ENCODE measurements at places on chromosomes 4 and X. TPM values are rescaled to one million over a fixed set of nuclear protein-coding genes. Genes with fewer than 3 reads are reported as not detected.

DNA sequence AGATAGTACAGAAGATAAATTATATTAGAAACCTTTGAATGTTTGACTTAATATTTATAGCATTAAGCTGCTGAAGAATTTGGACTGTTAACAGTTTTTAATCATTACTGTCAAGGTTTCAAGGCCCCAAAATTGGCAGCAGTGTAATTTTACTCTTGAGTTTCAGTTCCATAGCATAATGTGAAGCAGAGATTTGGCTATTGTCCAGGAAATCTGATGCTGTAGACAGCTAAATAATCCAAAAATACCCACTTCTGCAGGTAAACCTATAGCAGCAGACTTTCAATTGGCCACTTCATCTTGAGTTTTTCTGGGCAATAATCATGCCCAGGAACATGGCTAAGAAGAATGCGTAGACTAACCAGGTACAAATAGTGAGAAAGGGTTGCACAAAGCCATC lies 85.0 kb downstream of the RCHY1 start:
- H3K36me3 ChIP-seq, result no peaks in the 10 kb centered on the region
- H3K4me3 ChIP-seq, result no peak overlapping the region
- peaks cover 3% of the 10 kb centered on the region for H3K4me1 ChIP-seq
- H3K27ac ChIP-seq, result no peak overlapping the region
- H3K27me3 ChIP-seq, result peaks cover 14% of the 10 kb centered on the region
- no peak for DNase-seq

GRCh38 chr4:74805601-74806000 lies 11.3 kb upstream of the BTC start:
- H3K4me3 ChIP-seq, result no peak overlapping the region
- H3K27me3 ChIP-seq, result peaks cover 4% of the 10 kb centered on the region
- H3K4me1 ChIP-seq, result no peaks in the 10 kb centered on the region
- DNase-seq, result no peak
- no peak overlapping the region for H3K27ac ChIP-seq

DNA sequence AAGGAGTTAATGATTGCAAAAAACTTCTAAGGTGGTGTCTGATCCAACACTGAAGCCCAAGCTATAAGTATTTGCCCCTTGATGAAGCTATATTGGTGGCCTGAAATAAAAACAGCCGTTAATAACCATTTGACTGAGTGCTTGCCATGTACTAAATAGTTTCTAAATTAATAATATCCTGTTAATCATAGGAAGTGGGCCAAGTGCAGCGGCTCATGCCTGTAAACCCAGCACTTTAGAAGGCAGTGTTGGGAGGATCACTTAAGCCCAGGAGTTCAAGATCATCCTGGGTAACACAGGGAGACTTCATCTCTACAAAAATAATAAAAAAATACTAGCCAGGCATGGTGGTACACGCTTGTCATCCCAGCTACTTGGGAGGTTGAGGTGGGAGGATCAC lies 8.3 kb downstream of the NDP start:
- no peak for DNase-seq
- H3K27ac ChIP-seq, result no peak overlapping the region
- no peak overlapping the region for H3K4me3 ChIP-seq
- H3K27me3 ChIP-seq, result no peaks in the 10 kb centered on the region

DNA sequence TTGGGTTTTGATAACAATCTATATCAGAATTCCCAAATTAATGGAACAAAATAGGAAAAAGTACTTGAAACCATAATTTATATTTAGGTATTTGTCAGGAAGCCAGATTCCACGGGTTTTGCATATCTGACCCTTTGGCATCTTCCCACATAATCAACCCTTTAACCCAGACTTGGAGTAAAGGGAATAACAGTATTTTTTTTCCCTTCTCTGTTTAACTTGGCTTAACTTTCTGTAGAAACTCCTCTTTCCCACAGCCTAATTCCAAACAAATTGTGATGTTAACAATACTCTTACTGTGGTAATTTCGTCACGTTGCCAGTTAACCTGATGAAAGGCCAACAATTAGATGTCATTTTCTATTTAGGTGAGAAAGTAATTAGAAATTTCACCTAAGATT lies 49.4 kb upstream of the GUCY1A1 start:
- H3K4me3 ChIP-seq, result no peak overlapping the region
- H3K4me1 ChIP-seq, result peaks cover 8% of the 10 kb centered on the region
- no peak for DNase-seq
- no peaks in the 10 kb centered on the region for H3K36me3 ChIP-seq
- no peaks in the 10 kb centered on the region for H3K27me3 ChIP-seq

- H3K27me3 ChIP-seq, result no peaks in the 10 kb centered on the region
- H3K36me3 ChIP-seq, result peaks cover 5% of the 10 kb centered on the region
- DNase-seq, result peak; percentile 1
- H3K4me1 ChIP-seq, result peaks cover 2% of the 10 kb centered on the region
- H3K4me3 ChIP-seq, result no peak overlapping the region
- H3K27ac ChIP-seq, result no peak overlapping the region
Measured at GRCh38 chr4:48634688-48635308, 144.7 kb downstream of the ZAR1 start.

DNA sequence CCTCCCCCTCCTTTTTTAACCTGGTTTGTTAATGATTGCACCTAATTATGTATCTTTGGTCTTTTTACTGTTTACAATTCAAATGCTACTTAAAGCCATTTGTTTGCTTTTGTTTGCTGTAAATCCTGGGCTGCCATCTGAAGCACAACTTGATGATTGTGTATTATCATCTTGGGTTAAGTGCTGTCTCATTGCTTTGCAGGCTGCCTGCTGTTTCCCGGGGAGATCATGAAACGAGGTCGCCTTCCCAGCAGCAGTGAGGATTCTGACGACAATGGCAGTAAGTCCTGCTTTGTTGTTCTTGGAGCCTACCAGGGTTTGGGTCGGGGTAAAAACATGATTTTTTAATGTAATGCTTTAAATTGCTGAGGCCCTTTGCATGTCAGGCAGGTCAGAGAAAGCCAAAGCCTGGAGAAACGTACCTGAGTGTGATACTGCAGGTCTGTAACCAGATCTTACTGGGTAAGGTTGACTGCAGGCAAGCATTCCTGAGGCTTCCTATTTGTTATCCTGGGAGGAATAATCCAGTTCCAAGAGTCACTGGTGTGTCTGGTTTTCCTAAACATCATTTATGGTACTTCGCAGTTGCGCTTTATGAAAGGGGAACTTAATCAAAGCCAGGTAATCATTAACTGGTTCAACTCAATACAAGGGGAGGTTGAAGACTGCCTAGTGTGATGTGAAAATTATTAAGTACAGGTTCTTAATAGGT lies 22.2 kb downstream of the JADE1 start:
- H3K36me3 ChIP-seq, result peaks cover 6% of the 10 kb centered on the region
- peaks cover 52% of the 10 kb centered on the region for H3K4me1 ChIP-seq
- H3K27ac ChIP-seq, result no peak overlapping the region

- H3K27ac ChIP-seq, result no peak overlapping the region
- H3K36me3 ChIP-seq, result peaks cover 4% of the 10 kb centered on the region
- no peak overlapping the region for H3K4me3 ChIP-seq
- no peak for DNase-seq
- no peaks in the 10 kb centered on the region for H3K27me3 ChIP-seq
Measured at GRCh38 chrX:110287605-110288004, 30.3 kb downstream of the AMMECR1 start.

DNA sequence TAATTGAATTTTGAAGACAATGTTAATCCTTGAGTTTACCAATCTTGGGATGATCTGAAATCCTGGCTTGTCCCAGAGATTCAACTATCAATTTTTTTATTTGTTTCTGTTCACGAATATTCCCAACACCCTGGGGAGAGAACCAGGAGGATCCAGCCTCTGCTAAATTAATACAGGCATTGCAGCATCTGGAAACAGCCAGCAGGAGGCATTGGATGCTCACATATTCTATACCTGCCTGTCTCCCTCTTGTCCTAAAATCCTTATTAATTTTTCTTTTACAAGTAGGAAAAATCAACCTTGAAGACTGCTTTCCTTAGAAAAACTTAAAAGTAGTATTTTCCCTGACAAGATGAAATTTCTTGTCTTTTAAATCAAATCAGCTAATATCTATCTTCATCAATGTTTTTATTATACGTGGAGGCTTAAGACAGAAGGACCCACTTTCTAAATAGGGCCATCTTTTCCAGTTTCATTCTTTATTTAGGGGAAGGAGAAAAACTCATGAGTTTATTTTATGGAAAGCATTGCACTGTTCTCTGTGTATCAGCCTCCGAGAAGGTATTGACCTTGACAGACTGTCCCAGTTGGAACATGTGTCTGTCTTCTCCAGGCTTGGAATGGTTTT lies 102.4 kb downstream of the CLNK start:
- no peak overlapping the region for H3K27ac ChIP-seq
- H3K27me3 ChIP-seq, result no peaks in the 10 kb centered on the region
- peak; percentile 9 for DNase-seq
- peaks cover 18% of the 10 kb centered on the region for H3K4me1 ChIP-seq

- no peak for DNase-seq
- H3K4me3 ChIP-seq, result no peak overlapping the region
- H3K27me3 ChIP-seq, result no peaks in the 10 kb centered on the region
- H3K36me3 ChIP-seq, result no peaks in the 10 kb centered on the region
- H3K4me1 ChIP-seq, result no peaks in the 10 kb centered on the region
Measured at GRCh38 chrX:108704839-108705238, 31.5 kb downstream of the IRS4 start.

- no peak overlapping the region for H3K27ac ChIP-seq
- H3K4me1 ChIP-seq, result no peaks in the 10 kb centered on the region
- DNase-seq, result no peak
- H3K36me3 ChIP-seq, result no peaks in the 10 kb centered on the region
Measured at GRCh38 chr4:120886191-120886590, 36.3 kb downstream of the PRDM5 start.

GRCh38 chrX:138986866-138987265 lies 275.3 kb upstream of the FGF13 start:
- no peak overlapping the region for H3K27ac ChIP-seq
- no peaks in the 10 kb centered on the region for H3K4me1 ChIP-seq
- DNase-seq, result no peak
- H3K27me3 ChIP-seq, result no peaks in the 10 kb centered on the region
- H3K4me3 ChIP-seq, result no peak overlapping the region
- no peaks in the 10 kb centered on the region for H3K36me3 ChIP-seq

- no peak overlapping the region for H3K4me3 ChIP-seq
- H3K4me1 ChIP-seq, result no peaks in the 10 kb centered on the region
- no peak overlapping the region for H3K27ac ChIP-seq
- DNase-seq, result no peak
- peaks cover 21% of the 10 kb centered on the region for H3K27me3 ChIP-seq
Measured at GRCh38 chr4:177404986-177405385, 37.3 kb downstream of the AGA start.

DNA sequence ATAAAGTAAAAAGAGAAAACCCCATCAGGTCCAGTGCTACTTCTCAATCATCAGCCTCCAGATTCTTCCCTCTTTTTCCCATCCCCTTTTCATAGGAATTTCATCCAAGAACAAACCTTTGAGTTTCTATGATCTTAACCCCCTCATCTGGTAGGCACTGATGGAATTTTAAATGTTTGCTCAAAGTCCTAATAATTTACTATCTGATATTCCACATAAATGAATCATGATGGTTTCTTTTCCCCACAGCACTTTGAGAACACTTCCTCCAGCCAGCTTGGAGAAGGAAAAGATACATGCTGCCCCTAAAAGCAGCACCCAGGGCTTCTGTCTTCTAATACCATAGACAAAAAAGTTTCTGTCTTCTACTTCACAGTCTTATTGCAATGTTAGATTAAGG lies 19.4 kb upstream of the KLHL8 start:
- H3K27ac ChIP-seq, result no peak overlapping the region
- peaks cover 20% of the 10 kb centered on the region for H3K36me3 ChIP-seq
- H3K4me1 ChIP-seq, result peaks cover 10% of the 10 kb centered on the region
- no peaks in the 10 kb centered on the region for H3K27me3 ChIP-seq
- H3K4me3 ChIP-seq, result no peak overlapping the region

DNA sequence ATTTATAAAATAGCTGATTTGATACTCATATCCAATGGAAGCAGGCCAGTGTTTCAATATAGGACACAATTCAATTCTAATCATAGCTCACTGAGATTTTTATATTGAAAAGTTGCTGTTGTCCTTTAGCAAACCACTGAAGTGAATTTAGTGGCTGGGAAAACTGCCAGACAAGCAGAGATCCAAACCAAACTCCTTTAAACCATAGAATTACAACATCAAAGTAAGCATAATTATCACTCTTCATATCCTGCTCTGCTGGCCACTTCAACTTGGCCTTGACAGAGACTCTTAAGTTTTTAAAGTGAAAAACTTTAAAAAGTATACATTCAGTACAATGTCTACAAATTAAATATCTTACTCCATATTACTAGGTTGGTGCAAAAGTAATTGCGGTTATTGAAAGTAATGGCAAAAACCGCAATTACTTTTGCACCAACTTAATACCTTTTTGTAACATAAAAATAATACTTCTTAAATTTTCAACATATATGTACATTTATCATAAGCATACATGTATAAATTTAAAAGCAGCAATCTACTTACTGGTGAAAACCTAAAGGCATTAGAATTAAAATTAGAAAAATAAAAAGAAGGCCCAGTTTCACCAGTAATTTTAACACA lies 433.0 kb downstream of the PCDH10 start:
- H3K4me3 ChIP-seq, result no peak overlapping the region
- no peaks in the 10 kb centered on the region for H3K4me1 ChIP-seq
- H3K36me3 ChIP-seq, result no peaks in the 10 kb centered on the region
- DNase-seq, result no peak

DNA sequence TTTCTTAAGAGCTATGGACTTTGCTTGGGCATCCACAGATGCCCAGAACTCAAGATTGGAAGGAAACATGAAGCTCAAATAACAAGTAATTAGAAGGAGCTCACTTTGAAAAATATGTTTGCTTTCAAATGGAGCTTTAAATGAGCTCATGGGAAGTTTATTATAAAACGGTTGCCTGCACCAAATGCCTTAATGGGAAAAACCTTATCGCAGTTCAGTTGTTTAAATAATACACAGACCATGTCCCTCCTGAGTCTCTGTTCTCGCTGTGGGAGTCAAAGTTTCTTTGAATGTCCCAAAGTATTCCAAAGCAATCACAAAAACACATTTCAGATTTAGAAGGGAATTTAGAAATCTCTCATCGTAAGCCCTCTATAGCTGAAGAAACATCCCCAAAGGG lies 31.6 kb upstream of the STIM2 start:
- H3K4me1 ChIP-seq, result peaks cover 73% of the 10 kb centered on the region

- no peaks in the 10 kb centered on the region for H3K36me3 ChIP-seq
- DNase-seq, result no peak
- no peaks in the 10 kb centered on the region for H3K27me3 ChIP-seq
- H3K4me1 ChIP-seq, result no peaks in the 10 kb centered on the region
Measured at GRCh38 chrX:132330156-132330729, 111.0 kb upstream of the RAP2C start.

GRCh38 chrX:20080277-20080676 lies 36.4 kb downstream of the MAP7D2 start:
- H3K27ac ChIP-seq, result no peak overlapping the region
- H3K4me3 ChIP-seq, result no peak overlapping the region
- H3K36me3 ChIP-seq, result no peaks in the 10 kb centered on the region
- peaks cover 3% of the 10 kb centered on the region for H3K4me1 ChIP-seq

SSX3 gene
- polyA plus RNA-seq, result not detected

GBA3 gene
- 0.63 TPM for polyA plus RNA-seq

EMCN gene
- not detected for polyA plus RNA-seq

NWD2 gene
- not detected for polyA plus RNA-seq

MAML3 gene
- 0.57 TPM for polyA plus RNA-seq

MAGEA12 gene
- polyA plus RNA-seq, result not detected

Measured in naive B cell (primary cell).